Activated CD4-positive, alpha-beta T cell treated with anti-CD3 and anti-CD28 coated beads, Interleukin-2, amount 10 ng/mL, durations not matched to agents 24 days and 14 days (primary cell): ENCODE measurements at places on chromosomes 4 and X. TPM values are rescaled to one million over a fixed set of nuclear protein-coding genes. Genes with fewer than 3 reads are reported as not detected.

The SLC16A2 gene
- total RNA-seq: 0.40 and 0.58 TPM in 2 replicates

The PNMA5 gene
- total RNA-seq: not detected in 2 replicates

The SLC2A9 gene
- 1.6 and 2.4 TPM in 2 replicates for total RNA-seq

The ACE2 gene
- not detected in 2 replicates for total RNA-seq

The MAGEC1 gene
- not detected in 2 replicates for total RNA-seq

The MAGEA2B gene
- not detected in 2 replicates for total RNA-seq

The GLUD2 gene
- total RNA-seq: 0.68 and 0.95 TPM in 2 replicates

The MEPE gene
- total RNA-seq: not detected in 2 replicates

The CAPN6 gene
- total RNA-seq: not detected in 2 replicates

The RTL5 gene
- 0.19 and 0.21 TPM in 2 replicates for total RNA-seq

The MAML3 gene
- total RNA-seq: 0.52 and 0.54 TPM in 2 replicates

The RASL11B gene
- 2.0 and 2.2 TPM in 2 replicates for total RNA-seq

The ALB gene
- total RNA-seq: not detected in 2 replicates

The CENPVL1 gene
- not detected in 2 replicates for total RNA-seq

The PRKG2 gene
- 0.07 and 0.12 TPM in 2 replicates for total RNA-seq

The SPATA4 gene
- 0.12 TPM in 1 of 2 replicates, not detected in the other for total RNA-seq

The HS6ST2 gene
- total RNA-seq: 0.78 and 1.2 TPM in 2 replicates

The SLC34A2 gene
- total RNA-seq: not detected in 2 replicates

The CYSLTR1 gene
- total RNA-seq: 16.1 and 17.2 TPM in 2 replicates

The NMU gene
- not detected in 2 replicates for total RNA-seq

The RHOXF2B gene
- not detected in 2 replicates for total RNA-seq
